ENCODE measurements at places on chromosomes 7 and 10. TPM values are rescaled to one million over a fixed set of nuclear protein-coding genes. Genes with fewer than 3 reads are reported as not detected.

DNA sequence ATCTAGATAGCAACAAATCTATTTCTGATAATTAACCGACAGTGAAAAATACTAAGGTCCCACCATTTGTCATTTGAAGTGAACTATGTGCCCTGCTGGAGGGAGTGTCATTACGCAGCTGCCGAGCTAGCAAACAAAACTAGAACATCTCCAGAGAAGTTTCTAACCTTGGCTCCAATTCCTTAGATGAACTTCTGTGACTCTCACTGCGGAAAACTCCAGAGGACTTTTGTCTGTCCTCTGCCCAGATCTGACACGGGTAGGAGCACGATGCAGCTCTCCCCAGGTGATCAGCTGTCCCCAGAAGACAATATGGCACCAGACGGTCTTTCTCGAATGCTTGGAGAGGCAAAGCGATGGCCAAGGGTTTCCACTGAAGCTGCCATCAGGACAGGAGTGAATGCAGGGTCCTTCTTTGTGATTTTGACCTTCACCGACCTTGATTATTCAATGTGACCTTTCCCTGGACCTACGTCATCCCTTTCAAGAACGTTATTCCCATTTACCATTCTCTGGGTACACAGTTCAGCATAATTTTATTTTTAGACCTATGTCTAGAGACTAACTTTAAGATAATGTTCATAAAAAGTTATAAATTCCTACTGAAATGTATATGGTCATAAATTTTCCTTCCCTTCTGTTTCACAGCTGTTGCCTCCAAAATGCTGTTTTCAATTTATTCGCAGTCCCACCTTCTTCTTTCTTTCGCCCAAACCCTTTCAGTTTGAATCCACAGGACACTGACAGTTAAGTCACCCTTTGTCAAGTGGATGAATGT is 116.7 kb upstream of the C7orf33 start:
- no peaks in the 10 kb centered on the region for H3K27me3 ChIP-seq
- no peak overlapping the region for H3K27ac ChIP-seq
- H3K4me1 ChIP-seq, result no peaks in the 10 kb centered on the region
- DNase-seq, result no peak
- H3K36me3 ChIP-seq, result no peaks in the 10 kb centered on the region
- no peak overlapping the region for H3K4me3 ChIP-seq

The WDR11 gene
- polyA plus RNA-seq, result 21.9 TPM

GRCh38 chr7:77466450-77466849 is 50.3 kb upstream of the GSAP start:
- H3K36me3 ChIP-seq, result no peaks in the 10 kb centered on the region
- H3K27ac ChIP-seq, result no peak overlapping the region
- H3K27me3 ChIP-seq, result no peaks in the 10 kb centered on the region

DNA sequence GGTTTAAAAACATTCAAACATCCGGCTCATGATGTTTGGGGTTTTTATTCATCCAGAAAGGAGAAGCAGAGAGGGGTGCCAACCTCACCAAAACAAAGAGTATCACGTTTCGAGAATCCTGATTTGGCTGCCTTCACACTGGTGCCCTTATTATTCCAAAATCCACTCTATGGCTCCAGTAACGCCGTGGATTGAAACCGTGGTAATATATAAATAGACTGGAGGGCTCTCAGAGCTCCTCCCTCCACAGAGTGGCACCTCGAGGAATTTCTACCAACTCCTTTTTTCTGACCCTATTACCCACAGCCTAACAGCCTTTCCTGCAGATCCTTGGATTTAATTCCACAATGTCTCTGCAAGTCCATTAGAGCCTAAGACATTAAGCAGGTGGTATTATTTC is 353.6 kb downstream of the CRPPA start:
- DNase-seq, result no peak
- no peaks in the 10 kb centered on the region for H3K36me3 ChIP-seq
- H3K27me3 ChIP-seq, result no peaks in the 10 kb centered on the region
- H3K4me1 ChIP-seq, result no peaks in the 10 kb centered on the region
- no peak overlapping the region for H3K4me3 ChIP-seq

The IFIT2 gene
- polyA plus RNA-seq, result 3.6 TPM

The ZNF277 gene
- 26.8 TPM for polyA plus RNA-seq

The LIPA gene
- polyA plus RNA-seq, result 99.9 TPM

GRCh38 chr10:73937333-73938043 is 26.6 kb downstream of the PLAU start:
- no peaks in the 10 kb centered on the region for H3K27me3 ChIP-seq
- H3K4me1 ChIP-seq, result peaks cover 8% of the 10 kb centered on the region
- no peak overlapping the region for H3K27ac ChIP-seq

The ANKRD30A gene
- polyA plus RNA-seq, result not detected

DNA sequence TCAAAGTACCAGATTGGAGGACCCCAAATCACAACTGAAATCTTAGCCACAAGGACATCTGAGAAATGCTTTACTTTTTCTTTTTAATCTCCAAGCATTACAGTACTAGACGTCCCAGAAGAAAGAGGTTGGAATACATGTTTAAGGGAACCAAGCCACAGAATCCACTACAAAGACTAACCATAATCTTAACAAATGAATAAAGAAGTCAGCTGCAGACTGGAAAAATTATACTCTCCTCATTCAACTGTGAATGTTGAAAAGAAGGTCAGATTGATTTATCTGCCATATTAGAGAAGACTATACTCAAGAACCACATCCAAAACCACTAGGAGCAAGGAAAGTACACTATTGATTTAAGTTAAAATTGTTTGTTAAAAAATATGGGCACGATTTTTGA is 102.1 kb upstream of the ABCB5 start:
- H3K27ac ChIP-seq, result no peak overlapping the region
- H3K4me3 ChIP-seq, result no peak overlapping the region
- H3K27me3 ChIP-seq, result no peaks in the 10 kb centered on the region
- no peaks in the 10 kb centered on the region for H3K4me1 ChIP-seq

- H3K4me3 ChIP-seq, result no peak overlapping the region
- H3K27ac ChIP-seq, result no peak overlapping the region
- no peak for DNase-seq
- no peaks in the 10 kb centered on the region for H3K4me1 ChIP-seq
- no peaks in the 10 kb centered on the region for H3K27me3 ChIP-seq
Observed at GRCh38 chr7:112257073-112257472, 50.6 kb downstream of the ZNF277 start.

DNA sequence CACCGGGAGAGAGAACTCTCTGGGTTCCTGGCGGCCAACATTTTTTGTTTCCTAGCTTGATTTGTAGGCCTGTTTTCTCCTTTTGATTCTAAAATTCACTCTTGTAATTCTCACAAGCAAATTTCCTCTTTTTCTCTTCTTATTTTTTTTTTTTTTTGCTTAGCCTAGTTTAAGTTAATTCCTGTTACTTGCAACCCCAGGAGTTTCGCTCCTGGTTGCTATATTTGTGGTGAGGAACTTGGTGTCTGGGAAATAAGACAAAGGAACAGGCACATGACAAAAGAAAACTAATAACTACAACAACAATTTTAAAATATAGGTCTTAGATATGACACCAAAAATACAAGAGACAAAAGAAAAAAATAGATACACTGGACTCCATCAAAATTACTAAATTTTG is 6.7 kb downstream of the AOAH start:
- H3K27ac ChIP-seq, result no peak overlapping the region
- no peak overlapping the region for H3K4me3 ChIP-seq
- no peak for DNase-seq
